Effector memory CD4-positive, alpha-beta T cell (primary cell): ENCODE measurements at places on chromosomes 5 and 9.

DNA sequence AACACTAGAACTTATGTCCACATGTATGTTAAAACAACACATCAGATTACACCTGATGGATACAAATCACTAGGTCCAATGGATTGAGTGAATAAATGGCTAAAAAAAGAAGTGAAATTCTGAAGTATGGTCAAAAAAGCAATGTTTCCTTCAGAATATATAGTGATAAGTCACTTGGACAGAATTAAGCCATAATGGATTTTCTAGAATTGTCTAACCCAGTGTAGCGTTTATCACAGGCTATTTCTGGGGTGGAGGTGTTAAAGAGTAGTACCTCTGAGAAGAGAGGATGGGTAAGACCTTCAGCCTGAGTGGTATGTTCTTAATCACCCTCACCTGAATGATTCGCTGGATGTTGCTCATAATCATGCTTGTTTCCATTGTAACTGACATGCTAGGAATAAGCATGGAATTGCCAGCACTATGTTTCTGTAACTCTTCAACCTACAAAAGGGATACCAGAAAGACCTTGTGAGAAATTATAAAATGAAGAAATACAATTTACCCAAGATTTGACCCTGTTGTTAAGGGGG, 33.2 kb downstream of the SLC31A2 start:
- no peak for DNase-seq
- H3K27ac ChIP-seq: no peak overlapping the region
- H3K27me3 ChIP-seq: no peaks in the 10 kb centered on the region
- H3K36me3 ChIP-seq: peaks cover 80% of the 10 kb centered on the region
- no peak overlapping the region for H3K4me3 ChIP-seq

- H3K4me1 ChIP-seq: peaks cover 13% of the 10 kb centered on the region
- H3K36me3 ChIP-seq: no peaks in the 10 kb centered on the region
- peaks cover 14% of the 10 kb centered on the region for H3K27me3 ChIP-seq
- H3K27ac ChIP-seq: no peak overlapping the region
- H3K4me3 ChIP-seq: peak overlapping the region; percentile 54
Measured at GRCh38 chr5:140042393-140042642, 781 bp downstream of the NRG2 start.

- no peak overlapping the region for H3K4me3 ChIP-seq
- no peak overlapping the region for H3K27ac ChIP-seq
- H3K27me3 ChIP-seq: no peaks in the 10 kb centered on the region
- no peak for DNase-seq
- H3K4me1 ChIP-seq: no peaks in the 10 kb centered on the region
- H3K36me3 ChIP-seq: no peaks in the 10 kb centered on the region
Measured at GRCh38 chr5:110354311-110354710, 372.2 kb downstream of the TMEM232 start.

GRCh38 chr5:122756264-122756911, 18.5 kb upstream of the SNX2 start:
- H3K36me3 ChIP-seq: no peaks in the 10 kb centered on the region
- H3K4me1 ChIP-seq: no peaks in the 10 kb centered on the region
- no peak overlapping the region for H3K27ac ChIP-seq
- DNase-seq: no peak
- no peak overlapping the region for H3K4me3 ChIP-seq

DNA sequence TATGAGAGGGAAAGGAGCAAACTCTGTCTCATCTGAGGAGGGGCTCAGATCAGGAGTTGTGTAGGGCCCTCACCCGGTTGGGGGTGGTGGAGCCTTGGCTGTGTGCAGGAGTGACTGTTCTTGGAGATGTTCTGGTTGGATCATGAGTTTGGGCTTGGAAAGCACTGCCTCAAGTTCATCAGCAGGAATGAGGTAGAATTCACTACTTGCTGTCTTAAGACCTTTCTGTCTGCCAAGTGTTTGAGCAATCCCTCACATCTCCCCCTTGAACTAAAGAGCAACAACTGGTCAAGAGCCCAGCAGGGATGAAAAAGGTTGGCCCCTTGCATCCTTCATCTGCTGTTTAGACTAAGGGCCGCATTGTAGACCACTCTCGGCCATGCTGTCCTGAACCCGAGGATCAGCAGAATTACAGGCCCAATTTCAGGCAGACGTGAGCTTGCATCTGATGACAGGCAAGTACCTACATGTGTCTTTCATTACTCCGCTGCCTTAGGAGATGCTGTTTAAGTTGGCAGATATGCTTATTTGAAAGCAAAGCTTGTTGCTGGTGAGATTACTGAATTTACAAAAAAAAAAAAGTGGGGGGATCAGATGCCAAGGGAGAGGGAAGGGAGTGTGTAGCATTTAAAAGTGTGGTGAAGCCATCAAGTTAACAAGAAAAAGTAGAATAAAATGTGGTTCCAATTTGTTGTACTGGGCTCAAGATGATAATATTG, 36.4 kb downstream of the PIK3R1 start:
- H3K4me3 ChIP-seq: no peak overlapping the region
- H3K36me3 ChIP-seq: no peaks in the 10 kb centered on the region
- peaks cover 38% of the 10 kb centered on the region for H3K4me1 ChIP-seq
- H3K27ac ChIP-seq: peak overlapping the region; percentile 31
- no peak for DNase-seq
- no peaks in the 10 kb centered on the region for H3K27me3 ChIP-seq

- no peak for DNase-seq
- H3K4me3 ChIP-seq: no peak overlapping the region
- no peaks in the 10 kb centered on the region for H3K27me3 ChIP-seq
- no peaks in the 10 kb centered on the region for H3K4me1 ChIP-seq
- H3K27ac ChIP-seq: no peak overlapping the region
- H3K36me3 ChIP-seq: no peaks in the 10 kb centered on the region
Measured at GRCh38 chr5:146626936-146627335, 110.9 kb upstream of the GPR151 start.

GRCh38 chr5:116091416-116091815, 6.6 kb downstream of the COMMD10 start:
- H3K27me3 ChIP-seq: no peaks in the 10 kb centered on the region
- no peak overlapping the region for H3K4me3 ChIP-seq
- H3K27ac ChIP-seq: no peak overlapping the region
- H3K4me1 ChIP-seq: no peaks in the 10 kb centered on the region

DNA sequence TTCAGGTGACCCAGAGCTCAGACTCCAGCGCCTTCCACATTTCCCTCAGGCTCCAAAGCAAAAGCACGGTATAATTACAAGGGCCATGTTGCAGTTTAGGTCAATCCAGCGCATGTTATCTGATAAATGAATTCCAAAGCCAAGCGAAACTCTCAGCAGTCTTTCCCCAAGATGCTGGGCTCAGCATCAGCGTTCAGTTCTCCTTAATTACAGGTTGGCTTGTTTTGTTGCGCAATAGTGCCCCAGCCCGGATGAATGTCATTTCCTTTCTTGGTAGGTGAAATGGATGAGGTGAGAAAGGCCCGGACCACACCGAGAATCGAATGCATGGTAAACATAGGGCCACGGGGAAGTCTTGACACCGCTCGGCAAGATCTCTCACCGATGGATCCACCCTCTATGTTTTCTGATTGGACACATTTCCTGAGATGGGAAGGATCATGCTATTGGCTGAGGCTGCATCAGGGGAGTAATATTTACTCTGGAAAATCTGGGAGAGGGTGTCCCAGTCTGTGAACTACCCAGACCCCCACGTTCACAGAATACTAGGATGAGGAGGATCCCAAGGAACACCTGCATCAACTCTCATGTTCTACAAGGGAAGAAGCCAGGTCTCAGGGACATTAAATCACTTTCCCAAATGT, 221.2 kb upstream of the ANKRD55 start:
- no peak overlapping the region for H3K4me3 ChIP-seq
- no peaks in the 10 kb centered on the region for H3K36me3 ChIP-seq
- no peak overlapping the region for H3K27ac ChIP-seq
- no peak for DNase-seq
- H3K27me3 ChIP-seq: no peaks in the 10 kb centered on the region

GRCh38 chr9:95349091-95350038, 31.9 kb upstream of the FANCC start:
- DNase-seq: no peak
- H3K4me3 ChIP-seq: no peak overlapping the region
- peaks cover 8% of the 10 kb centered on the region for H3K4me1 ChIP-seq
- peaks cover 4% of the 10 kb centered on the region for H3K27me3 ChIP-seq

- H3K4me3 ChIP-seq: no peak overlapping the region
- H3K27ac ChIP-seq: no peak overlapping the region
- DNase-seq: no peak
- H3K36me3 ChIP-seq: no peaks in the 10 kb centered on the region
- no peaks in the 10 kb centered on the region for H3K4me1 ChIP-seq
Measured at GRCh38 chr9:35385042-35385441, 104.9 kb upstream of the RUSC2 start.

DNA sequence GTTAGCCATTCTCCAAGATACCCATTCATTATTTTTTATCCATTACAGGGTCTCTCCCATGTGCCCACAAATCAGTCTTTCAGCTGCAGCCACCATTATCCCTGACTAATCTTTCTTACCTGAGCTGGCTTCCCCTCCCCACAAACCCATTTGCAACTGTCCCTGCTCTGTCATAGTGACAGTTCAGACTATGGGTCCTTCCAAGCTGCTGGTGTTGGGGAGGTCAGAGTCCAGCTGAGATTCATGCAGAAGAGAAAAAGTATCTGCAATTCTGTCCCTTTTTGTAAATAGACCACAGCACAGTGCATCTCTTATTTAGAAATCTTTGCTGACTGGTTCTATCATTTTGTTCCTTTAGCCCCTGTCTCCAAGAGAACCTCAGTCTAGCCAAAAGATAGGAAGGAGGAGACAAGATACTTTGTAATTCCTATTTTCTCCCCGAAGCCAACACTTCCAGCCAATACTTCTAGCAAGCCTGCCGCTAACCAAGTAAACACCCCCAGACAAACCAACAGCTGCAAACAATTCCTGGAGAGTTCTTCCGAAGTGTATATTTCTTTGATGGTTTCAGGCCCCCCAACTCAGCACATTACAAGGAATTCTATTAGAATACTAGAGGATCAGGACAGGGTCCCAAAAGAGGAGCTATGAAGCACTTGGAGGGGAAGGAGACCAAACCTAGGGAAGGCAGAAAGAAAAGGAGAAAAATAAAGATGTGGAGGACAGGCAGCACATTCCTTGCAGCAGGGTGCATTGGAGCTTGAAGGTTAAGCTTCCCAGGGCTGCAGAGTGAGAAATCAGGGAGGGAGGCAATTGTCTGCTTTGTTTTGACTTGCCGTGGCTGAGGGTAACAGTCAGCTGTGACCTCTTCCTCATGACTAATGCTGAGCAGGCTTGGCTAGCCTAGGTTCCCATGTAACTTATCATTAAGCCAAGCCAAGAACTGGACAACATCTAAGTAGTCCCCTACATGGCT, 148.5 kb downstream of the SGCD start:
- no peaks in the 10 kb centered on the region for H3K27me3 ChIP-seq
- no peak overlapping the region for H3K4me3 ChIP-seq
- H3K27ac ChIP-seq: no peak overlapping the region
- no peaks in the 10 kb centered on the region for H3K4me1 ChIP-seq
- no peaks in the 10 kb centered on the region for H3K36me3 ChIP-seq
- DNase-seq: no peak

GRCh38 chr9:91710158-91710557, 239.9 kb downstream of the ROR2 start:
- DNase-seq: no peak
- no peaks in the 10 kb centered on the region for H3K4me1 ChIP-seq
- no peak overlapping the region for H3K27ac ChIP-seq
- H3K4me3 ChIP-seq: no peak overlapping the region
- no peaks in the 10 kb centered on the region for H3K36me3 ChIP-seq

DNA sequence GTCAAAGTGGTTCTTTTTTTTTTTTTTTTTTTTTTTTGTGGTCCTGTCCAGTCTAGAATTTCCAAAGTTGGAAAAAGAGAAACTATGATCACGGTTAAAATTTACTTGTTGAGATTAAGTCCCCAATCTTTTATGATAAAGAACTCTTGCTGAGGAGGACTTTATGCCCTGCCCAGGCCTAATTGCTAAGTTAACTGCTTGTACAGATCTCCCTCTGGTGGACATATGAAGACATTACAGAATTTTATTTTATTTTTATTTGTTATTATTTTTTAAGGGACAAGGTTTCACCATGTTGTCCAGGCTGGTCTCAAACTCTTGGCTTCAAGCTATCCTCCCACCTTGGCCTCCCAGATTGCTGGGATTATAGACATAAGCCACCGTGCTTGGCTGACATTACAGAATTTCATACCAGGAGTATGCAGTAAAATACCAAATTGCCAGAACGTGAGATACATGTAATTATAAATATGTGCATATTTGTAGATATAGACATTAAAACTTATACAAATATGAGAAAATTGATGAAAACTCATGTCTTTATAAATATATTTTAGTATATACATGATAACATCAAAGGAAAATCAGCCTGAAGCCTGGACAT, 91.2 kb downstream of the RFK start:
- H3K27ac ChIP-seq: no peak overlapping the region
- H3K4me3 ChIP-seq: no peak overlapping the region
- no peak for DNase-seq
- H3K36me3 ChIP-seq: no peaks in the 10 kb centered on the region

DNA sequence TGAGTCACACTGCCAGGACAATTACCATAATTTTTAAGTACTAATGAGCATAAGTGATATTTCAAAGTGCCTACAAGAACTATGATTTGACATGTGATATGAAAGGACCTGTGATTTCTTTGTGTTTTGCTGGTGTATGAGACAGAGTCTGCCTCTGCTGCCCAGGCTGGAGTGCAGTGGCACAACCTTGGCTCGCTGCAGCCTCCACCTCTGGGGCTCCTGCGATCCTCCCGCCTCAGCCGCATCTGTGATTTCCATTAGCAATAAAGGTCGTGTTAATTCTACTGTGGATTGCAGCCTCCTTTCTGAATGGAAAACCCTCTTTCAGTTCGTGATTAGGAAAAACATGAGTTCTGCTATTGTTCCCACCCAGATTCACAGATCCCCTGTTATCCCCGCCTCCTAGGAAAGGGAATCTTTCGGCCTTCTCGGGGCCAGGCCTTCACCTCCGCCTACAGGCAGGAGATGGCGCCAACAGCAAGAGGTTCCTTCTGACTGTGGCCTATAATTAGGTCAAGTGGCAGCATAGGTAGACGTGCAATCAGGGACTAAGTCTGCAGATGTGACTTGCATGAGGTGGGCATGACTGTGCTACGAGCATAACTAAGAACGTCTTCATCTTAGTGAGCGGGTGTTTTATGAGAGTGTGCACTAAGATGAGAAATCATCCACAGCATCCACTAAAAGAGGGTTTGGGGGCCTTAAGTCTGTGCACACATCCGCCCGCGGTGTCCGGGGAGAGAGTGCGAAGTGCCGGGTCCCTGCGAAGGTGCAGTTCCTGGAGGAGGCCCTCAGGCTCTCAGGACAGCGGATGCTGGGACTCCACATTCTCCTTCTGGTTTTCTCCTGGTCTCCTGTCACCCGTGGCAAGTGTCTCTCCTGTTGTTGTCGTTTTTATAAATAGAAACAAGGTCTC, 23.1 kb downstream of the TRIM7 start:
- H3K27ac ChIP-seq: no peak overlapping the region
- no peaks in the 10 kb centered on the region for H3K36me3 ChIP-seq
- peaks cover 3% of the 10 kb centered on the region for H3K4me1 ChIP-seq
- DNase-seq: peak; percentile 63
- no peak overlapping the region for H3K4me3 ChIP-seq
- H3K27me3 ChIP-seq: no peaks in the 10 kb centered on the region

GRCh38 chr5:11709021-11709420, 195.2 kb downstream of the CTNND2 start:
- no peak overlapping the region for H3K27ac ChIP-seq
- H3K27me3 ChIP-seq: no peaks in the 10 kb centered on the region
- no peak overlapping the region for H3K4me3 ChIP-seq
- DNase-seq: no peak

GRCh38 chr5:125412561-125413495, 666.4 kb upstream of the ZNF608 start:
- no peak overlapping the region for H3K27ac ChIP-seq
- H3K4me1 ChIP-seq: no peaks in the 10 kb centered on the region
- no peaks in the 10 kb centered on the region for H3K36me3 ChIP-seq
- H3K4me3 ChIP-seq: no peak overlapping the region
- DNase-seq: no peak
- H3K27me3 ChIP-seq: no peaks in the 10 kb centered on the region

- H3K4me3 ChIP-seq: no peak overlapping the region
- H3K36me3 ChIP-seq: no peaks in the 10 kb centered on the region
Measured at GRCh38 chr9:136625101-136626065, 37.3 kb upstream of the EGFL7 start.
